WERI-Rb-1 (cell line): ENCODE measurements at places on chromosomes 11 and 22.

GRCh38 chr11:74400606-74401005 is 2.4 kb upstream of the PGM2L1 start:
- no peak for DNase-seq

DNA sequence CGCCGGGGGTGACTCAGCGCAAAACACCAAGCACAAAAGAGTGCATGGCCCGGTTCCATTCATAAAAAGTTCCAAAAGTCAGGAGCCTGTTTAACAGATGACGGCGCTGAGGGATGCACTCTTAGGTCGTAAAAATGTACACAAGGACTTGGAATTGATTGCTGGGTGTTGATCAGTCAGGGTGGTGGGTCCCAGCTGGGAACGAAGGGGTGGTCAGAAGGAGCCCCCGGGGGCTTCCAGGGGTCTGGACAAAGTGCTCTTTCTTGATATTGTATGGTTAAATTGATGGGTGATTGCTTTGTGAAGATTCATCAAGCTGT is 20.7 kb downstream of the IFITM10 start:
- no peak for DNase-seq

GRCh38 chr11:120386774-120387371 is 50.7 kb downstream of the ARHGEF12 start:
- DNase-seq = no peak

GRCh38 chr22:31122196-31122531 is 602 bp upstream of the INPP5J start:
- peak; percentile 62 for DNase-seq

GRCh38 chr11:14232652-14233051 is 126.3 kb downstream of the RRAS2 start:
- peak; percentile 38 for DNase-seq

- DNase-seq = no peak
Measured at GRCh38 chr11:123924027-123924426, 15.4 kb upstream of the OR4D5 start.

- DNase-seq = no peak
Measured at GRCh38 chr11:16028419-16028818, 327.9 kb downstream of the SOX6 start.

DNA sequence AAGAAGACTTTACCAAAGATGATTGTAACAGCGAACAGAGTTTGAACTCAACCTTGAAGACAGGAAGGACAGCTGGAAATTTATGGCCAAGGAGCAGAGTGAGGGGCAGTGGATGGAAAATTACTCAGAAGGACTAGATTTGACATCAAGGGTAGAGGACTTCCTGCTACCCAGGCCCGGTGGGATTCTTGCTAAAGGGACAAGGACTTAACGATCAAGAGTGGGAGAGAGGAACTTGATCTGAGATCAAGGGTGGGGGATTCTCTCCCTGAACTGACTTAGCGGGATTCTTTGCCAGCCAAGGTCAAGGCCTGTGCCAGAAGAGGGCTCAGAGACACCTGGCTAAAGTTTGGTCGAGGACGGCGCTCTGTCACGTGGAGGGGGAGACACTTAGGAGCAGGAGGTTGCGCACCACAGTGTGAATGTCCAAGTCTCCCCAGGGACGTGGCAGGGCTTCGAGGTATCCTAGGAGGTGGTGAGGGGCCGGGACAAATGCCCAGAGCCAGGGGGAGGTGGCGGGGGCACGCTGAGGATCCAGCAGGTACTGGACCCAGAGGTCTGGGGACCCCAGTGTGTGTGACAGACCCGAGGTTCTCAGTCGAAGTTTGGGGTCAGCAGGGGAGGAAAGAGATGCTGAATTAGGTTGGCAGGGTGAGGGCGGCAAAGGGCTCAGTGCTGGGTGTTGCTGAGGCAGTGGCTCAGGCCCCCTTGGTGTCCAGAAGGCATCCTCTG is 46.1 kb upstream of the SHISAL1 start:
- no peak for DNase-seq

GRCh38 chr11:108170184-108170583 is 48.8 kb downstream of the ACAT1 start:
- no peak for DNase-seq

DNA sequence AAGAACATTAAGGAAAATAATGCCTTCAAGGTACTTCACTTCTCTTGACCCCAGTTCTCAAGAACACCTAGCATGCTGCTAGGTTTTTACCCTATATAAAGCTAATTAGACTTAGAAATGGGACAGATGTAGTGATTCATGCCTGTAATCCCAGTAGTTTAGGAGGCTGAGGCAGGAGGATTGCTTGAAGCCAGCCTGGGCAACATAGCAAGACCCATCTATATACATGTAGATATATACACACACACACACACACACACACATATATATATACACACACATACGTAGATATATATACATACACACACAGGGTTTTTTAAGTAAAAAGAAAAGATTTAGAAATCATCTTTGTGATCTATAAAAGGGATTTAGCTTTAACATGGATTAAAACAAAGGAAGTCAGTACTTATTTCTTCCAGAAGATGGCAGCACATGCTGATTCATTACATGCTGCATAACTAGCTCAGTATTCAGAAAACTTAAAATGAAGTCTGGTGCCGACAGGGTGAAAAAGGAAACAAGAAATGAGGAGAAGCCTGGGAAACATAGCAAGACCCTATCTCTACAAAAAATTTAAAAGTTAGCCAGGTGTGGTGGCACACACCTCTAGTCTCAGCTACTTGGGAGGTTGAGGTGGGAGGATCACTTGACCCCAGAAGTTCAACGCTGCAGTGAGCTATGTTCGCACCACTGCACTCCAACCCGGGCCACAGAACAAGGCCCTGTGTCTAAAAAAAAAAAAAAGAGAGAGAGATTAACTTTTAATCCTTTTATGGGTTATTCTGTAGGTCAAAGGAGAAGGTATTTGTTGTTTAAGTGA is 28.5 kb upstream of the RBX1 start:
- no peak for DNase-seq

DNA sequence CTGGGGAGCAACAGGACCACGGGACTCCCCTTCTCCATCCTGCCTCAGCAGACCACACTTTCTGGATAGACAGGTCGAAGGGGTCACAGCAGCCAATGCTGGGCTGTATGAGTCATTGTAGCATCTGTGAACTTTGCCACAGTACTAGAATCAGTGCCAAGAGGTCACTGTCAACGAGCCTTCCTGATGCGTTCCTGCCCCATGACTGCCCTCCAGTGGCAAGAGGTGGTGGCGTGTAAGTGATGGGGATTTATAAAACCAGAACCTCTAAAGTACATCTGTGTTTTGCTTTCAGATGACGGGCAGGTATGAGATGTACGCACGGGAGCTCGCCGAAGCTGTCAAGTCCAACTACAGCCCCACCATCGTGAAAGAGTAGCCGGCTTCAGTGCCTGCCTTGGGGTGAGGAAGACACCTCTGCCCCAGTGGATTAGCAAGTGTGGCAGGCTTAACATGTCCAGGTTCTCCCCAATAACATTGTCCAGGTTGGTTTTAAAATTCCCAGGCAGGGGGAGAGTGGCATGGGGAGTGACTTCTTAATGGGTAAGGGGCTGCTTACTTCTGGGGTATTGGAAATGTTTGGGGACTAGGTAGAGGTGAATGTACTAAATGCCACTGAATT is 29.4 kb downstream of the GUCD1 start:
- DNase-seq = peak; percentile 73

- no peak for DNase-seq
Measured at GRCh38 chr11:122703541-122704272, 48.2 kb downstream of the UBASH3B start.

DNA sequence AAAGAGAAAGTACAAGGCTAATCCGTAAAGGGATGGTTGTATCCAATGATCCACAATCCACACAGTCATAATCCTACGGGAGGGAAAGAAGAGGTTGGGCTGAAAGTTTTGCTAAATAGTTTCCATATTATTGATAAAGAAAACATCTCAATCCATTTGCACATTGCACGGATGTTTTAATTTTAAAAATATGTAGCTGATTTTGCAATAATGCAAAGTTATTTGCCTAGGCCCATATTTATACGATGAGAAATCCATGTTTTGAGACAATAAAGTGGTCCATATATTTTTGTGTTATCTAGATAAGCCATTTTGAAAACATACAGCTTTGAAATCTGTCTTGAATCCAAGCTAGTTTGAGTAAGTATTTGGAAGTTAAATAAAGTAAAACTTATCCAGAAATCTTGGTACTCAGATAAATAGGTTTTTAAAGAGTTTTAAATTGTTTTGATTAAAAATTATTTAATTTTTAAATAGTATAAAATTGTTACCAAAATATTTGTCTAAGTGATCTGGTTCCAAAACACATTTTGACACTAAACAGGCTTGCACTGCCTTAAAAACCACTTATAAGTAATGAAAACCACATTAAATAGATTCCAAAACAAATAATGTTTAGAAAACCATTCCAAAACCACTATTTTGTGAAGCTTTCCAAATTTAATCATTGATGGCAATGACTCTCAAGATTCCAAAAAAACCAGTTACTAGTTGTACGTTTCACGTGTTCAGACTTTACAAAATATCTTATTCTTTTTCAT is 38.2 kb upstream of the PAMR1 start:
- no peak for DNase-seq

DNA sequence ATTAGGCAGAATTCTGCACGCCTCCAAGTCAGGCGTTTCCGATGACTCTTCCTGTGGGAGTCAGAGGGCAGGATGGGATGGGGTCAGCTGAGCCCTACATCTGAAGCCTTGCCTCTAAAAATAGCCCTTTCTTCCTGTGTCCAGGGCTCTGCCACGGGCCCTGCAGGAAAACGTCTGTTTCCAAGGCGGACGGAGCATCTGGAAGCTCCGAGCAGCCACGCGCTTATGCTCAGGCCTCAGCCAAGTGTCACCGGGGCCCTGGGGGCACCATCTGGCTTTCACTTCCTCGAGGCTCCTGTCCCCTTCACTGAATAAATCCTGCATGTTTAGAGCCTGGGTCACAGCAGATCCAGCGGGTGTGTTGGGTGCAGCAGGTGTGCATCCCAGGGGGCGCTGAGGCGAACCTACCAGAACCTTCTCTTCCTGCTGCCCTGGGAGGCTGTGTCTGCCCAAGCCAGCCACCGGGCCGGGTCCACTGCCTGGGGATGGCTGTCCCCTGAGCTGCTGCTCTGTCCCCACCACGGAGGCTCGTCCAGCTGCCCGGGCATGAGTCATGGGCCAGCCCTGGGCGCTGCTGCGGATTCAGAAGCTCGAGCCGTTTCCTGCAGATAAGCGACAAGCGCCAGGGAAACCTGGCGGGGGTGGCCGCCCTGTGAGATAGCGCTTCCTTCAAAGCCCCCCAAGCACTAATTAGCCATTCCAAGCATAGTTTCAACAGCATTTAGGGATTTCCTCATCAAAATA is 32.0 kb upstream of the LINC01488 start:
- peak; percentile 59 for DNase-seq

- DNase-seq = no peak
Measured at GRCh38 chr11:123247496-123247799, 52.4 kb upstream of the CLMP start.

GRCh38 chr11:20015529-20016427 is 144.5 kb downstream of the DBX1 start:
- DNase-seq = peak; percentile 64

DNA sequence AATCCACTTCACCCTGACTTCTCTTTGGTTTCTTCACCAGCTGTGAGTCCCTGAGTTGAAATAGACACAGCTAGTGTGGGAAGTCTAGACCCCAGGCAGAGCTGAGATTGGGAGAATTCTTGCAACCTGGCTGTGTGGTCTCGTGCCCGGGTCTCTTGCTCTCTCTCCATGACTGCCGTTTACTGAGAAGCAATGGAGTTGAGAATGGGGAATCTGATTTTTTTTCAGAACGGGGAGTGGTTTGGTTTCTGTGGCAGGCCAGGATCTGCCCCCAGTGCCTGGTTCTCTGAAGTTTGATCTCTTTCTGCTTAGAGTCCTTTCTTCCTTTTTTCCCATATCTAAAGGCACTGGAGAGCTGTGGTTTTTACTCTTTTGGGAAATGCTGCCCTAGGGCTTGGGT is 1.5 kb downstream of the SIDT2 start:
- no peak for DNase-seq

DNA sequence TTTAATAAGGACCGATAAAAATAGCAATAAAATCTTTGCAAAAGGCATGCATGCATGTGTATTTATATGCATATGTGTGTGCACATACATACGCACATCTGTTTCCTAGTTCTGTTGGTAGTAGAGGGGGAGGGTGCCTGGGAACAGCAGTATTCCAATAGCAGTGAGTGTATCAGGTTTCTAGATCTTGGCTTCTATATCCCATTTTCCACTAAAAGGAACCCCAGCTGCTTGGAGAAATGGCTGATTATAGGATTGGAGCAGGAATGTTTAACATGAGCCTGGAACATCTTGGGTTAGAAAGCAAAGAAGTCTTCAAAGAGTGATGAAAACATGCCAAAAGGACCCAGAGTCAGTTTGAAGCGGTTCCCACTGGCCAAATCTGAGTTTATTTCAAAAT is 21.0 kb downstream of the TNRC6B start:
- no peak for DNase-seq

DNA sequence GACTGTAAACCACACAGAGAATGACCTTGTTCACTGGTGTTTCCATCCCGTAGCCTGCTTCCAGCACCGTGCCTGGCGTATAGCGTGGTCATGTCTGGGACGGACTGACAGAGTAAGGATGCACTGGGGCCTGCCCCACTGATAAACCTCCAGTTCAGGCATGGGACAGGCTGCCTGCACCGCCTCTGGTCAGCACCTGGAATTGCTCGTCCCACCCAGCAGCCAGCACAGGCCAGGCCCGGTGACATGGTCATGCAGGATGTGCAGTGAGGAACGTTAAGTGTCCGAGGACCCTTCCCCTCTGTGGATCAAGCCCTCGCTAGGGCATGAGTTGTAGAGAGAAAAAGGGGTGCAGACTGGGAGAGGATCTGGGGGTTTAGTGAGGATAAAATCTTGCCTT is 44.8 kb downstream of the LMO1 start:
- no peak for DNase-seq

DNA sequence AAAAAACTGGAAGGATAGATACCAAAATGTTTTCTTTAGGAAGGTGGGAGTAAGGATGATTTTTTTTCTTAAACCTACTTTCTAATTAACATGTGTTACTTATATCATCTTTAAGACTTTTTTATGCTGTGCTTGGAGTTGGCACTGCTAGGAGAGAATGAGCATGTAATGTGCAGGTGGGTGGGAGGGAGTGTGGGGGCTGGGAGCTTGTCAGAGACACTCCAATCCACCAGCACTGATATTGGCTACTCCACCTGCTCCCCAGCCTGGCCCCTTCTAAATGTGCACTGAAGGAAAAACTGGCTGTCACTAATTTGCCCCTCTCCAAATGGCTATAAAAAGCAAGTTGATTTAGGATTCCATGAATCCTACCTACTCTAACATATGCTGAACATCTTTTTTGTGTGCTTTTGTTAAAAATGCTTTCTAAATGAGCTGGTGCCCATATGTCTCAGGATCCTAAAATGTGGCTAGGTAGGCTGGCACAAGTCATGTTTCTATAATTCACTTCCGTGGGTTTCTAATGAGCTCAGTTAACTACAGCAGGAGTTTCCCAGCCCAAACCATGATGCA is 44.3 kb upstream of the BMAL1 start:
- DNase-seq = no peak

GRCh38 chr11:36073411-36074203 is 129.7 kb downstream of the LDLRAD3 start:
- DNase-seq = peak; percentile 17

GRCh38 chr11:119397740-119398139 is 16.2 kb upstream of the USP2 start:
- no peak for DNase-seq

GRCh38 chr11:108726077-108726800 is 61.4 kb downstream of the DDX10 start:
- DNase-seq = no peak

GRCh38 chr11:115848611-115849010 is 344.4 kb upstream of the CADM1 start:
- no peak for DNase-seq
